Activated effector memory CD4-positive, alpha-beta T cell treated with Interleukin-2 at 50 U/mL for 16 hours (primary cell): ENCODE measurements at places on chromosomes 5 and 9.

- no peak for DNase-seq
These were observed 10.8 kb downstream of the FIBCD1 start for GRCh38 chr9:130927995-130928900.

GRCh38 chr5:153517241-153517611, 26.8 kb downstream of the GRIA1 start:
- DNase-seq, result no peak

GRCh38 chr5:141373673-141374317, at the start of gene PCDHGA6:
Gene PCDHGA6 (plus strand): TSS chr5:141373891. CDS start chr5:141374084, 193 bp downstream.
- no peak for DNase-seq

- no peak for DNase-seq
These were observed 8.0 kb upstream of the TNFSF15 start for GRCh38 chr9:114813717-114814418.

DNA sequence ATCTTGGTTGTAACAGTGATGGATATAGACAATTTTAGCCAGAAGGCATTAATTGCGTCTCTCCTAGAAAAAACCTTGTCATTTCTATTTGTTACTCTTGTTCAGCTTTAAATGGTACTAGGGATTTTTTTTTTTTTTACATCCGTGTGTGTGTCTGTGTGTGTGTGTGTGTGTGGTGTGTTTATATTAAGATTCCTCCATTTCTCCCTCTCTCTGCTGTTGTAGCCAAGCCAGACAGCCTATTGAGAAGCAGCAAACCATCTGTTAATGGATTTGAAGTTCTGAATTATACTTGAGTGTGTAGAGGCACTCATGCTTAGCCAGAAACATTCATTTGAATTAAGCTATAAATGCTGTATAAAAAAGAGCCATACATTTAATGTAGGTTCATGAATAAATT, 72.3 kb downstream of the SLF1 start:
- DNase-seq, result no peak

DNA sequence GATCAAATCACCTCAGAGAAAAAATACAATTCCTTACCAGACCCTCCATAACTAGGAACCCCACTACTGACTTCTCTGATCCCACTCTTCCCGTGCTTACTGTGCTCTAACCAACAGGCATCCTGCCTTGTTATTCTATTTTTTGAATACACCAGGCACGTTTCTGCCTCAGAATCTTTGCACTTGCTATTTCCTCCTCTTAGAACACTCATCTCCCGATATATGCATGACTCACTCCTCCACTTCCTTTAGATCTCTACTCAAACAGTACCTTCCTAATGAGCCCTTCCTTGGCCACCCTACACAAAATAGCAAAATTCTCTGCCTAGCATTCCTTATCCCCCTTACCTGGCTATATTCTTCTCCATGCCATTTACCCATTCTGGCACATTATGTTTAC, 43.9 kb downstream of the MAPKAP1 start:
- DNase-seq, result no peak

DNA sequence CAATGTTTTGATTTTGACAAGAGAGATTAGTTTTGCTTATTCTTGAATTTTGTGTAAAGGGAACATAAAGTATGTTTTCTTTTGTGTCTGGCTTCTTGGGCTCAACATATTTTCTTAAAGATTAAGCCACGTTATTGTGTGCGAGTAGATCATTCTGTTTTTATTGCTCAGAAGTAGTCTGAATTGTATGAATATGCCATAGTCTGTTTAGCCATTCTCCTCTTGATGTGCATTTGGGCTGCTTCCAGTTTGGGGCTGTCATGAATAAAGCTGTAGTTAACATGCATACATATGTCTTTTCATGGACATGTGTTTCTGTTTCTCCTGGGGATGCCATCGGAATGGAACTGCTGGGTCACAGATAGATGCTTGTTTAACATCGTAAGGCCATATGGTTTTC, 198.9 kb downstream of the FANCC start:
- DNase-seq, result no peak

- peak; percentile 6 for DNase-seq
These were observed at the start of gene COL23A1 for GRCh38 chr5:178590141-178590923. Gene COL23A1 (minus strand): TSS chr5:178590393.

- no peak for DNase-seq
These were observed 47.2 kb downstream of the MARCHF3 start for GRCh38 chr5:126982926-126983873.

- DNase-seq, result no peak
These were observed 93.4 kb upstream of the SLC25A48 start for GRCh38 chr5:135741040-135741439.

DNA sequence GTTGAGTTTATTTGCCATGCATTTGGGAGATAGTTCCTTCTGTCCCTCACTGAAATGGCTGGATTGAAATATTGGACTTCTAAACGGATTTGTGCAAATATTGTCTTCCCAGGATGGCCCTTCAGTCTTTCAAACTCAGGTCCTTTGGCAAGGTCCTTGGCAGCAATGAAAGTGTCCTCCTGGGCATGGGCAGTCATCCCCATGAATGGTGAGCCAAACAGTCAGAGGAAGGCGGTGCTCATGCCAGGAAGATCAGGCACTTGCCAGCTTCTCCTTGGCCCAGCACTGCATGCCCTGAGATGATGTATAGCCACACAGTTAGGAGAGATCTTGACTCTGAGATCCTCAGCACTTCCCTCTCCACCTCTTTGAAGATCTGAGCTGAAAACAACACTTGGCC, 221.4 kb upstream of the KLF4 start:
- no peak for DNase-seq

DNA sequence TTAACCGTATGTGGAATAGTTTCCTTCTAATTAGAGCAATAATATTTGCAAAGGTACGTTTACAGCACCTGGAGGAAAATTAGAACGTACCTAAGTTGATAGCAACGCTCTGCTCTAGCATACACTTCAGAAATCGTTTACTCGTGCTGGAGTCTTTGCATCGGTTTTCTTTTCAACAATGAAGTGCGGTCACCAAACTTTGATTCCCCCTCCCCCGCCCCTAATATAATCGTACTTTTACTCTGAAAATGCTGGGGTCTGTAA, 506 bp downstream of the ADAMTS19 start:
- DNase-seq, result no peak

GRCh38 chr5:15718421-15719179, 218.6 kb downstream of the FBXL7 start:
- no peak for DNase-seq

- no peak for DNase-seq
These were observed 291.6 kb downstream of the DOCK8 start for GRCh38 chr9:506281-506680.

GRCh38 chr5:109164001-109164400, 245.8 kb downstream of the PJA2 start:
- no peak for DNase-seq

DNA sequence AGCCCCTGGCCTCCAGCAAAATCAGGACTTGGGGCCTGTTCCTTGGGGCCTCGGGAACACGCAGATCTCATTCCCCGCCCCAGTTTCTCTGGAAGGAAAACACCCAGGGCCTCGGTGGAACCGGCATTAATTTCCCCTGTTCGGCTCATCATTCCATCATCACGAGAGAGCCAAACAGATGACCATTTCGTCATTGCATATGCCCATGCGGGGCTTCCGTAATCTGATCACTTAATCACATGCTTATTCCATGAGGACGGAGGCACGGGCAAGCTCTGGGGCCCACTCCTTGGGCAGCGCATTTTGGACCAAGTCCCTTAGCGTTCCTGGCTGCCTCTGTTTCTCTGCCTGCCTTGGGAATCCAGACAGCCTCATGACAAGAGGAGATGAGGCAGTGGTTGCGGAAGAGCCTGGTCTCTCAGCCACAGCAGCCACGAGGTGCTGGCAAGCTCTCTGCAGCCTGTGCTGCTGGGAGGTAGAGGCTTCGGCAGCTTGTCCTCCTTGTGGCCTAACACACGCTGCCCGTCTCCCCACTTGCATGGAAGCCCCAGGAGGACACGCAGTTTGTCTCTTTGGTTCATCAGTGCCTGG, 65.0 kb upstream of the IER5L start:
- DNase-seq, result no peak

DNA sequence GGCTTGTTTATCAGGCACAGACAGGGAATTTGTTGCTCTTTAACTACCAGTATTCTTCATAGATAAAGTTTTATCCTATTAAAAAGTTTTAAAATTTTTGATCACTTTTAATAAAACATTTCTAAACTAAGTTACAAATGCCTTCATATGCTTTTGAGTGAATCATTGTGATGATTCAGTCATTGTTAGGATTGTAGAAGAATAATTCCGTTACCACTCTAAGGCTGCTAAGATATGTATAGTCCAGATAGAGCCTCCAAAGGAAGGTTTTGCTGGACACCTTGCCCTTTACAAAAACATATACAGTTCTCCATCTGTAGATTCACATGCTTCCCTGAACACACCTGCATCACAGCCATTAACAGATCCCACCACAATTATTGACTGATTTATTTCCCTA, 233.7 kb downstream of the SPOCK1 start:
- DNase-seq, result no peak

GRCh38 chr9:137955224-137955570, 77.6 kb downstream of the CACNA1B start:
- DNase-seq, result no peak

GRCh38 chr5:1300581-1301083, 5.8 kb upstream of the TERT start:
- no peak for DNase-seq

- DNase-seq, result no peak
These were observed 9.1 kb downstream of the TTC33 start for GRCh38 chr5:40746703-40747102.

- DNase-seq, result no peak
These were observed 57.6 kb downstream of the AHRR start for GRCh38 chr5:378976-379742.

DNA sequence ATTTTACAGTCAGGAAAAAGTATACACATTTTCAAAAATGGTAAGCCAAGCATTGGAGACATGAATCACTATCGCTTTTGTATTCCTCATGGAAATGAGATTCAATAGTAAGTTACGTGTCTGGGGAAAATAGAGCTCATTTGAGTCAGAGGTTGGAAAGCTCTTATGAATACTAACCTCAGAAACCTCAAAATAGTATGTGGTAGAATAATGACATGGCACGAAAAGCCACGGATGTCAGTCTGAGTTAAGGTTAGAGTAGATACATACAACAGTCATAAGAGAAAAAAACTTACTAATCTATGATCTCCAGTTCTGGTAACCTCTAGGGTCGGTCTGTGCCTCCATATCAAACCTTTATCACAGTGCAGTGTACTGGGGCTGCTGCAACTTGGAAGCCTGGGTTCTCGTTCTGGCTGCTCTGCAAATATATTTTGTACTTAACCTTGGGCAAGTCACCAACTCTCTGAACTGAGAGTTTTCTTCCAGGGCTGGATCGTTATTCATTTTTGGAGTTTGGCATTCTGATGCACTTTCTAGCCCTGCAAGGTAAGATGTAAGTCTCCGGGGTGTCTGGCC, 31.8 kb downstream of the MAP1B start:
- no peak for DNase-seq

DNA sequence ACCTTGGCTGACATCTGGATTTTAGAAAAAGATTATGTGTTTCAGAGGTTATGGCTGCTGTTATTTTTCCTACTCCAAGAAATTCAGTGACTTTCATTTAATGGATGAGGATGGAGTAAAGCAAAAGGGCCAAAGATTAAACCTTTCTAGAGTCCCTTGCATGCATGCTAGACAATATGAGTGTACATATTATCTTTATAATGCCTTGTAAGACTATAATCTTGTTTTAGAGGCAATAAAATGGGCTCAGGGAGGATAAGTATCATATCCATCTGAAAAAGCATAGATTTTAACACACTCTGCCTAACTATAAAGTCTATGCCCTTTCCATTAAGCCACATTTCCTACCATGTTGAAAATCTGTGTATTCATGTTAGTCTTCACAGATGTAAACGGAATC, 199.8 kb downstream of the EDIL3 start:
- no peak for DNase-seq

DNA sequence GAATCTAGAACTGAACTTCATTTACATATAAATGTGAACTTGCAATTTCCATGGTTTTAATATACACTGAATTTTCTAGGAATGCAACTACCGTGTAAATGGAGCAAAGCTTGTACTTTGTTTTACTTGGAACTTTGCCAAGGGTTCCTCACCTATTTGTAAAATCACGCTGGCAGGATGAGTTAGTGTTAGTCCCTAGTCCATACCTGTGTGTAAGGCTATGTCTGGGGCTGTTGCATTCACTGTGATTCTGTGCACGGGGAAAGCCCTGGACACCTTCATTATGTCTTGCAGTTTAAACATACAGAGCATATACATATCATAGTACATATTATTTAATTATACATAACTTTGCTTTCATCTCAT, 119.9 kb downstream of the PAX5 start:
- DNase-seq, result no peak

- DNase-seq, result no peak
These were observed 95.7 kb upstream of the EGFLAM start for GRCh38 chr5:38162625-38163024.

DNA sequence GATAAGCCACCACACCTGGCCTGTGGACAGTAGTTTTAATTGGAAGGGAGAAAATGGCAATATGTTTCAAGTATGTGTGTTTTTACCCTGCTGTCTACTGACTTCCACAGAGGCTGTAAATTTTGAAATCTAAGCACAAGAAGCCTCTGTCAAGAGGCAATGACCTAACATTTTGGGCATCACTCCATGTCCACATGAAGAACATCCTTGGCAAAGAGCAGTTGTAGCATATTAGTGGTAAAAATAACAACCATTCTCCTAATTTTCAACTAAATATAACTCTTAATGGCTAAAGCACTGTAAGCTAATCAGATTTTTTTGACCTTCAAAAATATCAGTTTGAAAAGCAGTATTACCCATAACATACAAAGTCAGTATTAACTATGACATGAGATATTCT, 100.3 kb upstream of the APC start:
- no peak for DNase-seq

GRCh38 chr5:141359790-141360426, at the start of gene PCDHGB2:
Gene PCDHGB2 (plus strand): TSS chr5:141359994. CDS start chr5:141360136, 142 bp downstream.
- DNase-seq, result no peak

GRCh38 chr5:1412163-1412562, 33.1 kb downstream of the SLC6A3 start:
- DNase-seq, result no peak

- no peak for DNase-seq
These were observed 31.0 kb downstream of the CYSTM1 start for GRCh38 chr5:140205952-140206351.

GRCh38 chr9:97904725-97905124, 17.6 kb downstream of the TRMO start:
- peak; percentile 54 for DNase-seq

- no peak for DNase-seq
These were observed 408.8 kb downstream of the ADGRV1 start for GRCh38 chr5:90967443-90967842.

GRCh38 chr5:150057052-150057451, 29.3 kb downstream of the CSF1R start:
- DNase-seq, result no peak
